Stimulated activated CD8-positive, alpha-beta memory T cell treated with anti-CD3 and anti-CD28 coated beads, Interleukin-4, amount 100 ng/mL, for 4 hours (primary cell): ENCODE measurements at places on chromosomes 6 and 20.

GRCh38 chr6:16711546-16712254 lies 49.6 kb downstream of the ATXN1 start:
- DNase-seq = no peak

- DNase-seq = no peak
Observed at GRCh38 chr20:51303731-51304670, 238.5 kb downstream of the NFATC2 start.

DNA sequence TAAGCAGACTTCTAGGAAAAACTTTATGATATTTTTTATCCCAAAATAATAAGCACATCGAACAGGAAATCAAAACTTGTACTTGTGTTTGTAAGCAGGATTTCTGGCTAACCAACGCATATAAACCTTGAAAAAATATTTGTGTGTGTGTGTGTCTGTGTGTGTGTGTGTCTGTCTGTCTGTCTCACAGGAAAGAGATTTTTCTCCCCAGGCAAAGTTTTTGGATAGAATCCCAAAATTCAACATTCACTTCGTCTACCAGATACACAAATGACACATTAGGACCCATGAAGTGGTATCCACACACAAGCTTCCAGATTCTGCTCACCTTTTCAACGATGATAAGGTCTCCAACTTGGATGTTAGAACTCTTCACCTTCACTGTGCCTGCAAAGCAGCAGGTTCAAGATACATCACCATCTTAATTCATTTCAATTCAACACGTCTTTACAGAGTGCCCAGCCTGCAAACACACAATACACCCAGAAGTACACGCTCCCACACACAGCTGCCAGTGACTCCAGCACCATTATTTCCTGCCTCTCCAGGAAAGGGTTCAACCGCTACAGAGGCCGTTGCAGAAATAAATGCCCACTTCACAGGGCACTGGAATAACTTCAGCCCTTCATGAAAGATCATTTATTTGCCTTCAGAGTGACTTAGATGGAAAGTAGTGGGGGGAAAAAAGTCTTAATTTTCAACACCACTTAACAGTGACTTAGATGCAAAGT lies 70.9 kb downstream of the ATP9A start:
- no peak for DNase-seq

DNA sequence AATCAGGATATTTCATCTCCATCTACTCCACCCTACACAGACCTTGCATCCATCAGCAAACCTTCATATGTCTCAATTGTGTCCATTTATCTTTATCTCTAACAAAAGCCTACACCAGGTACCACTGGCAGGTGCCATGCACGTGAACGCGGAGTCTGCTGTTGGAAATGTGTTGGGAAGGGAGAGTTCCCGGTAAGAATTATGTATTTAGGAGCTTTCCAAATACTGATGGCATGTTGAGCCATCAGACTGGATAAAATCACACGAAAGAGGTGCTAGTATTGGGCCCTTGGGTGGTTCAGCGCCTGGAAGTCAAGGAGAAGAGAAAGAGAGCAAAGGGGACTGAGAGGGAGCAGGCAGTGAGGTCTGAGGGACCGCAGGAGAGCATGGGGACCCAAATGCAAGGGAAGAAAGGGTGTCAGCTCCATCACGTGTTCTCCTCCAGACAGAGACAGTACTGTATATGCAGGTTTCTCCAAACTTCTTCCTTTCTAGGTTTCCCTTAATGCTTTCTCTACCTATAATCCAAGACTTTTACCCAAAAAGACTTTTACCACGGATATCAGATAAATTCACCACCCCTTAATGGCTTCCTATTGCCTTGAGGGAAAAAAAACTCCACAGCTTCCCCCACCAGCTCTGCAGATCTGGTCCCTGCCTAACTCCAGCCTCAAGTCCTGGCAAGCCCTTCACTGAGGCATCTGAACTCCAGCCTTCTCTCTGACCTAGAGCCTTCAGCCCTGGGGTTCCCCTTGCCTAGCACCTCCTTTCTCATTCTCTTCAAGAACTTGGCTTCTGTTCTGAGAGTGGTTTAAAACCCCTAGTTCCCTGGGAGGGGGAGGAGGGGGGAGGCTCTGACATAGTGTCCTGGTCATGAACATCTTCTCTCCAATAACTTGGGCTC lies 4.8 kb upstream of the ZNF217 start:
- DNase-seq = no peak

DNA sequence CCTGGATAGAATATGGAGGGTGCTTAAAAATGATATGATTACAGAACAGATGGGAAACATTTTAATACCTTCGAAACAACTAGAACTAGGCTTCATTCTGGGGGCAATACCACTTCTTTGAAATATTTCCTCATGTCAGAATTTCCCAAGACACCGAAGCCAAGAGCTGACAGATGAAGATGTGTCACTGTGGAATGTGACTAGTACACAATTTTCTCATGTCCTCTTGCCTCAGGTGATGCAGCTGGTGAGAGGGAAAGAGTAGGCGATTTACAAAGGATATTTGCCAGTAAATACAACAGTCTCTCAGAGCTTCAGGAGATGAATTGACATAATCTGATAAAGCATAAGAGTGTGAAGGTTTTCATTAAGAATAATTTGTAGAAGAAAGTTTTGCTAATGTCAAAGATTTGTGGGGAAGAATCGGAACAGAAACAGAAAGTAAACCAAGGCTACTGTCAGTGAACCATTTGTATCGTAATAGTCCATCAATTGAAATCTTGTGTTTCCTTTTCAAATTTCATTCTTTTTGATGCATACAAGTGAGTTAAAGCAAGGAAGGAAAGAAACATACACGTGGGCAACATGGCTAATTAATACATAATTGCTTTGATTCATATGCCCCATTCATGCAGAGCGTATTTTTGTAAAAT lies 164.7 kb upstream of the CCN2 start:
- no peak for DNase-seq

DNA sequence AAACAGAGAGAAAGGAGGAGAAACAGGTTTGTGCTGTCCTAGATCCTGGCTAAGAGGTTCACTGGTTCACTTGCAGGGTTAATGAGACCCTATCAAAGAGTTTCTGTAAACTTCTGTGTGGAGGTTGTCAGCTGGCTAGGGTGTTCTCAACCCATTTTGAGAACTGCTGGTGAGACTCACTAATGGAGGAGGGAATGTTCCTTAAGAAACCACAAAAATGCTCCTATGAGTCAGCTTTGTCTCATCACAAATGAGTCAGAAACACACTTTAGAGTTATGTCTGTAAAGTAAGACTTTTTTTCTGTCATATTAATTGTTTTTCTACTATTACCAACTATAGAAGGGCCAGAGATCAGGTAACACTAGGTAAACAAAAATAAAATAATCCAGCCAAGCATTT lies 884.4 kb downstream of the PHF3 start:
- no peak for DNase-seq

- no peak for DNase-seq
Observed at GRCh38 chr6:5305968-5306626, 44.8 kb downstream of the FARS2 start.

GRCh38 chr20:38728191-38728781 lies 4.0 kb downstream of the SLC32A1 start:
- no peak for DNase-seq

DNA sequence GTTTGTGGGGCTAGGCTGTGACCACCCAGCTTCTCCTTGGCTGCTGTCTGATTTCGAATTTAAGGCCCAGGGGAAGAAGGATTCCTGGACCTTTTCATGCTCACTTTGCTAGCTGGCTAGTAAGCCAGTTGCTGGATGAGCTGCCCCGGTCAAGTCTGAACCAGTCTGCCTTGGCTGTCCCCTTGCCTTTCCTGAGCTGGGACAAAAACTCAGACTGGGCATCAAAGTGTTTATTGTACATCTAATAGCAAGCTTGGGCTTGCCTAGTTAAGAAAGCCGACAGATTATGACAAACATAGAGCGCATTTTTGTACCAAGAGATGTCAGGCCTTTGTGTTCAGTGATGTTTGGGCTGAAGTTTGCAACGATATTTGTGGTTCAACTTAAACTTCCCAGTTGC lies 750 bp upstream of the PAK5 start:
- DNase-seq = no peak

DNA sequence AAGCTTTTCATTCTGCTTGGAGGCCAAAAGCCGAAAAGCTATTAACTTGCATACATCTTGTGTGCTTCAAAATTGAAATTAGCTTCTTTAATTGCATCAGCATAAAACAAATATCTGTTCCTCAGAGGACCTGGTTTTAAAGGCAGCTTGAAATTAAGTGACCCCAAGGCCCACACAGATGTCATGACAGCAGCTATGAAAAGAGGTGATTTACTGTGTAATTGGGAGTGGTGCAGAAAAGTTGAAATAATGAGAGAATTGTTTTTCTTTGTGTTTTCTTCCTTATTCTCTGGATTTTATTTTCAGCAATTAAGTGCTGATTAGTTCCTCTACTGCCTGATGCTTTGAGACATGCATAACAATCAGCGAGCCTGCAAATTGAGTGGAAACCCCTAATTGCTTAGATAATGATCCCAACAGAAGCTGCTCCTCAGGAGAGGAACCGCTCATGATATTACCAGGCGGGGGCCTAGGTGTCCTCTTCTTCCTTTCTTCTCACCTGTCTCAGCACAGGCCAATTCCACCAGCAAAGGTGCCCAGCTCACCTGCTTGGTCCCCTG lies 34.1 kb upstream of the GGTLC1 start:
- DNase-seq = no peak

GRCh38 chr6:170290296-170291128 lies at the start of gene DLL1:
TSS of gene DLL1 (minus strand) at chr6:170291078. CDS start at chr6:170290139, 939 bp downstream.
- no peak for DNase-seq

GRCh38 chr6:137134483-137134882 lies 39.0 kb downstream of the IL22RA2 start:
- DNase-seq = no peak

DNA sequence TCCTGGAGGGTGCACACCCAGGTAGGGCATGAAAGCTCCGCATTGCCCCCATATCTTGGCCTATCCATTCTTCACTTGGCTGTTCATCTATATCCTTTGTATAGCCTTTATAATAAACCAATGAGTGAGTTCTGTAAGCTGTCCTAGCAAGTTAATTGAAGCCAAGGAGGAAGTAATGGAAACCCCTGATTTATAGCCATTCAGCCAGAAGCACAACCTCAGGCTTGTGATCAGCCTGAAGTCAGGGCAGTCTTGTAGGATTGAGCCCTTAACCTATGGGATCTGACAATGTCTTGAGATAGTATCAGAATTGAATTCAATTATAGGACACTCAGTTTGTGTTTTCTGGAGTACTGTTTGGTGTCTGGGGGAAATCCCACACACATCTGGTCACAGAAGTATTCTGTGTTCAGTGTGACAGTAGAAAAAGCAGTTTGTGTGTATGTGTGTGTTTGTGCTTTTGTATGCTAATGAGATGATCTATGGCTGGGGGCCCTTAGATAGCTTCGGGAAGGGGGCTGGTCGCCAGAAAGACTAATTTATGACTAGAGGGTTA lies 5.7 kb downstream of the NT5E start:
- DNase-seq = no peak

- no peak for DNase-seq
Observed at GRCh38 chr6:143234734-143235133, 174.0 kb downstream of the AIG1 start.

DNA sequence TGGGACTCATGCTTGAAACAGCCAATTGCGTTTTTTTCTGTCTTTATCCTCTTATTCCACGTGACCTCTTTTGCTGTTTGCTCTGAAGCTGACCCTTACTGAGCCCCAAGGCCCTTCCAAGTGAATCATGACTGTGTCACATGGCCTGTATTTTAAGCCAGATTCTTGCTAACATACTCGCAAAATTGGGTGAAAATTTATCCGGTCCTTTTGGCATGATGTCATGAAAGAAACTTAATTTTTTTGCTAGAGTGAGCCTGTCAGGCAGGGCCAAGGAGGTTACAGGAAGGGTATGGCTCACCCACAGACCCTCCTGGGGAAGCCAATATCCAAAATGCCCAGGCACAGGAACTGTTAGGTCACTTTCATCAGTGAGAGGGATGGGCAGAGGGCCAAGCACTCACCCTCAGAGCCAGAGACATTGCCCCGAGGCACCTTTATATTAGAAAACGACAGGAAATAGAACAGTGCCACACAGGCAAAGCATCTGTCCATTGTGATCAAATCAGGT lies 296.7 kb downstream of the CDH26 start:
- DNase-seq = no peak

GRCh38 chr20:22408521-22409402 lies 175.6 kb downstream of the FOXA2 start:
- no peak for DNase-seq

GRCh38 chr6:112298021-112298745 lies 43.8 kb upstream of the LAMA4 start:
- no peak for DNase-seq

GRCh38 chr20:49513517-49513916 lies 31.0 kb upstream of the KCNB1 start:
- DNase-seq = no peak

DNA sequence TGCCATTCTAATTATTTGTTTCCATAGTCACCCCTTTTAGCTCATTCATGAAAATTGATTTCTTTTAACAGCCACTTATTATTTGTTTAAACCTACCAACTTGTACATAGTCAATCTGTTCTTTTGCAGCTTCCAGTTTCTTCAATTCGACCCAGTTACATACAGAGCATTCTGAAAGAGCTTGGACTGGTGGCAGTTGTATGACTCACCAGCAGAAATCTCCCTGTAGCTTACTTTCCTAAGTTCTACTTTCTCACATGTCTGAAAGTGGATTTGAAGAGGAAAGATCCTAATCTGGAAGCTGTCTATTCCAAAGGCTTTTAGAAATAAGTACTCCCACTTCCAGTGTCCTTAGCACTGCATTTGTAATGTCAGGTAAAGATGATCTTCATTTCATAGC lies 447.9 kb downstream of the HTR1B start:
- no peak for DNase-seq

DNA sequence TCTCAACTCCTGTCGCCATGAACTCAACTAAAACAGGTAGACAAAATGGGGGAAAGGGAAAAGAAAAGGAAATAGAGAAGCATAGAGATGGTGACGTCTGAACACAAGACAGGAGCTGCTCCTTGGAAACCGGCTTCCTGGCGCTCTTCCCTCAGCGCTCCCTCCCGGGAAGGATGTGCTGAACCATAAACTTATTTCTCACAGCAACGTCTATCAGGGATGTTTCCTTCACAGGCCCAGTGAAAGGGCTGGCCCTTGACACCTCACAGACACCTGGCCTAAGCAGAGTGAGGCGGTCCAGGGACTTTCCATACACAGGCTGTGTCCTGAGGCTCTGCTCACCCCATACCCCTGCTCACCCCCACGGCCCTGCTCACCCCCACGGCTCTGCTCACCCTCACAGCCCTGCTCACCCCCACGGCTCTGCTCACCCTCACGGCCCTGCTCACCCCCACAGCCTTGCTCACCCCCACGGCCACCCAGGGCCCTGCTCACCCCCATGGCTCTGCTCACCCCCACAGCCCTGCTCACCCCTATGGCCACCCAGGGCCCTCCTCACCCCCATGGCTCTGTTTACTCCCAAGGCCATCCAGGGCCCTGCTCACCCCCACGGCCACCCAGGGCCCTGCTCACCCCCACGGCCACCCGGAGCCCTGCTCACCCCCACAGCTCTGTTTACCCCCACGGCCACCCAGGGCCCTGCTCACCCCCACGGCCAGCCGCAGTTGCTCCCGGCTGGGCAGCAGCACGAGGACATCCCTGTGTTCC lies 653 bp downstream of the FRMD1 start:
- no peak for DNase-seq
